D341Med (cell line): ENCODE measurements at places on chromosomes 2 and 18.

GRCh38 chr2:173553593-173553992, 198.9 kb downstream of the CDCA7 start:
- no peak for DNase-seq

- DNase-seq = no peak
These were observed 226.0 kb downstream of the FAM210A start for GRCh38 chr18:13500227-13500865.

DNA sequence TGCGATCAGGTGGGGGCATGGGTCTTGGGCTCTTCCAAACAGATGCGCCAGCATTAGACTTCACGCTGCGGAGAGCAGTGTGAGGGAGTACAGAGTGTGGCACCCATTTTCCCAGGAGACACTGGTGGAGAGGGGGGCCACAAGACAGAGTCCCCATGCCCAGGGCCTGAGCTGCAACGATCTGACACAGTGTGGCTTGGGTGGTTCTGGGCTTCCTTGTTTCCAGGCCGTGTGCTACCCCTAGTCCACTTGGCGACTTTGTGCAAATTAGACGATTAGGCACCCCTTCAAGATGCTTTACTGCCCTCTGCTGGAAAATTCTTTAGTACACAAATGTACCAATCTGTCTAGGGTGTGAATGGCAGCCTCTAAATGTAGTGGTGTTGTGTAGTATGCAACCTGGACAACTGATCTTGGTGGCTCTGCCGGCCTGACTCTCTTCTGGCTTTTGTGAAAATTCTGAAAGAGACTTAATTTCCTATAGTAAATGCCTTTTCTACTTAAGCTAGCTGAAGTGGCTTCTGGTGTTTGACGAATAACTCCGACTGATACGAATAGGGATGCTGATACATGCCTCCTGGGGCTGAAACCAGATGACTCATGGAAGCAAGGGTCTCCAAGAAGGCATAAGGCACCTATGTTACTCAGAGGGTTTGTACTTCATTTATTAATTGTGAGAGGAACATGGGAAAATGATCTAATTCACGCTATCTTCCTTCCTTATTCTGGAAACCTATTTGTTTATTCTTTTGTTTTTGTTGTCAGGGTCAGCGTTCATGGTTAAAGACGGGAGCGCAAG, 92.3 kb upstream of the SMAD2 start:
- peak; percentile 85 for DNase-seq

DNA sequence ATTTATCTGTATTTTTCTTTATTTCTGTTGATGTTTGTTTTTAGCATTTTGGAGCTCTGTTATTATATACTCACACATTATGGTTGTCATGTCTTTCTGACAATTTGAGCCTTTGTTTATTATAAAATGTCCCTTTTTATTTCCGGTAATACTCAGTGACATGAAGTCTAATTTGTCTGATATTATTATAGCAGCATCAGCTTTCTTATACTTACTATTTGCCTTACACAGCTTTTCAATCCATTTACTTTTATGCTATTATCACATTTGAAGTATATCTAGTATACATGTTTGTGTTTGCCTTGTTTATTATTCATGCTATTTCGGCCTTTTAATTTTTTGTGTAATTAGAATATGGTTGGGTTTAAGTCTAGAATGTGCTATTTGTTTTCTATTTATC, 430.6 kb upstream of the FANCL start:
- no peak for DNase-seq

DNA sequence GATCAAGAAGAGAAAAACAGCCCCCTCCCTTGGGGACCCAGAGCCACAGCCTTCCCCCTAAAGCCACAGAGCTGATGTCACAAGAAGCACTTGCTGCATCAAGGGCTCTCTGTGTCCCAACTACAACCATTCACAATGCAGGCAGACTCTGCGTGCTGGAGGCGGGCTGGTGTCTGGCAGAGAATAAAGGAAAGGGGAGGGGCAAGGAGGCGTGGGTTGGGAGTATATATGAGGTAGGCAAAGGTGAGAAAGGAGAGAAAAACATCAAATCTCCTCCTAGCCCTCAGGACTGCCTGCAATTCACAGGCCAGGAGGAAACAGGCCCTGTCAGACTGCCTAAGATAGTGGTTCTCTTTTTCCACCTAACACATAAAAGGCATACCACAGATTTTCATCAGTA, 48.8 kb upstream of the IHH start:
- no peak for DNase-seq

GRCh38 chr2:46006473-46007025, 290.7 kb upstream of the EPAS1 start:
- no peak for DNase-seq

DNA sequence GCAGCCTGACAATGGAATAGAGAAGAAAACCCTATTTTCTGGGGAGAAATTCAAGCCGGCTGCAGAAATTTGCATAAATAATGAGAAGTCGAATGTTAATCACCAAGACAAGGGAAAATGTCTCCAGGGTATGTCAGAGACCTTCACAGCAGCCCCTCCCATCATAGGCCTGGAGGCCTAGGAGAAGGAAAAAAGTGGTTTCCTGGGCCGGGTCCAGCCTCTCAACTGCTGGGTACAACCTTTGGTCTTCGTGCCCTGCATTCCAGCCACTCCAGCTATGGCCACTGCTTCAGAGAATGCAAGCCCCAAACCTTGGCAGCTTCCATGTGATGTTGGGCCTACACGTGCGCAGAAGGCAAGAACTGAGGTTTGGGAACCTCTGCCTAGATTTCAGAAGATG, 6.0 kb upstream of the SCRN3 start:
- DNase-seq = no peak

DNA sequence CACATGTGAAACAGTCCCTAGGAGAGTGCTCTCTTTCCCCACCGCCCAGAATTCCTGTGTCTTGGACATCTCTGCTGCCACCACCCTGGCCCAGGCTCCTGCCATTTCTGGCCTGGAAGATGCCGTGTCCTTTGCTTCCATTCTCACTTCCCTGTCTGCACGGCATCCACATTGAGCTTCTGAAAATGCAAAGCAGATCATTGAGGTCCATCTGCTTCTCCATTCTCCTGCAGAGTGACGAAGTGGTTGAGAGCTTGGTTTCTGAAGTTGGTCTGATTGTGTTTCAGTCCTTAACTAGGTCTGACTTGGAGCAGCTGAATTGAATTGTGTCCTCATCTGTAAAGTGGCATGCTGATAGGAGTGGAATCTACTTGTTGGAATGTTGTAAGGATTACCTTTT, 98.7 kb upstream of the MGAT5 start:
- DNase-seq = no peak

DNA sequence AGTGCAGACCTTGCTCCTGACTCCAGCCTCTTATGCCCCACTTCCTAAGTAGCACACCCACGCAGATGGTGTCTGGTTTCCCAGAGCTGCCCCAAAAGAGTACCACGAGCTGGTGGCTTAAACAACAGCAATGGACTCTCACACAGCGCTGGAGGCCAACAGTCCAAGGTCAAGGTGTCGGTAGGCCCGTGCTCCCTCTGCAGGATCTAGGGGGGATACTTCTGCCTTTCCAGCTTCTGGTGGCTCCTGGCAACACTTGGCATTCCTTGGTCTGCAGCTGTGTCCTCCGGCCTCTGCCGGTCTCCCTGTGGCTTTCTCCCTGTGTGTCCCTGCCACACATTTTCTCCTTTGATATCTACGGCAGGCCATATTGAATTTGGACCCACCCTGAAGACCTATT, 99.0 kb downstream of the TSHZ1 start:
- DNase-seq = no peak

GRCh38 chr18:2468051-2468450, 103.3 kb downstream of the METTL4 start:
- DNase-seq = no peak

DNA sequence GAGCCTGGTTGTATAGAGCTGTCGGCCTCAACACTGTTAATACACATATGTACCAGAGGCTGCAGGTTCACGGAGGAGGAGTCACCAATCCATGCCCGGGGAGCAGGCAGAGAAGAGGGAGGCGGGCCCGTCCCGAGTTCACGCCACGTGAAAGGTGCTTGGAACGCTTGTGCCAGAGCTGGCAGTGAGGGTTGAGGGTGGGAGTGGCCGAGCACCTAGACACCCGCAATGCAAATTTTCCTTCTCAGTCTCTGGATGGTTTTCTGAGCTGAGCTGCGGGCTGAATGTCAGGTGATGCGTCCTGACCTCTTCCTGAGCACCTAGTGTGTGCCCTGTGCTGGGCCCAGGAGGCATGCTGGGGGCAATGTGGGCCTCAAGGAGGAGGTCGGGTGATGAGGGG, 52.2 kb downstream of the ODC1 start:
- no peak for DNase-seq

GRCh38 chr2:113080134-113080533, 12.4 kb downstream of the IL1F10 start:
- peak; percentile 71 for DNase-seq

GRCh38 chr2:196441527-196441926, 198.0 kb upstream of the CCDC150 start:
- no peak for DNase-seq

DNA sequence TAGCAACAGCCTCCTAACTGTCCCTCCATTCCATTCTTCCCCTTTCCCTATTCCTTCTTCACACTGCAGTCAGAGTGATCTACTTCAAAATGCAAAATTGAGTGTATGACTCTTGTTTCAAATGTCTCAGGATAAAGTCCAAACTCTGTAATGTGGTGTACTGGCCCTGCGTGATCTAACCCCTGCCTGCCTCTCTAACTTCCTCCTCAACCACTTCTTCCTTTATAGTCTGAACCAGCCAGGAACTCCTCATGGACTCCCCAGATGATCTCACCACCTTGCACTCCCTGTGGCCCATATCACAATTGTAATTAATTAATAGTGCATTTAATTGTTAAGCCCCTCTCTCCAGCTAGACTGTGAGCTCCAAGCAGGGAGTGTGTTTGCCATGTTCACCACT, 3.1 kb upstream of the B3GNT2 start:
- no peak for DNase-seq

- DNase-seq = peak; percentile 21
These were observed 247.0 kb downstream of the ALPK2 start for GRCh38 chr18:58381676-58382411.

- no peak for DNase-seq
These were observed 96.4 kb downstream of the EPB41L3 start for GRCh38 chr18:5447442-5447841.

DNA sequence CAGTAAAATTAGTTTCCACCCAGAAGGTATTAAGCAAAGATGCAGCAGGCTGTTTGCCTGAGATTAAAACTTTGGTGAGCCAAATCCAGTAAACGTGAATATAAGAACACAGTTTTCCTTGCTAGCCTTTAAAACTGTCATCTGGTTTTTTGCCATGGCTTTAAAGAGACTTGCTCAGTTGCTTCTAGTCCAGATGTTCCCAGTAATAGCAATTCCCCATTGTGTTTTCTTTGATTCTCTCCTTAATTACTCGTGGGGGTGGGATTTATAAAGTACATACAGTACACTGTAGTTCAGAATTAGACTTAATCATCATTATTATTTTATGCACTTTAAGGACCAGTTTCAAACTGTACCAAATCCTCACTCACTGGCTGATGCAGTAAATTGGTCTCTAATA, 303.5 kb upstream of the ZNF804A start:
- DNase-seq = no peak

DNA sequence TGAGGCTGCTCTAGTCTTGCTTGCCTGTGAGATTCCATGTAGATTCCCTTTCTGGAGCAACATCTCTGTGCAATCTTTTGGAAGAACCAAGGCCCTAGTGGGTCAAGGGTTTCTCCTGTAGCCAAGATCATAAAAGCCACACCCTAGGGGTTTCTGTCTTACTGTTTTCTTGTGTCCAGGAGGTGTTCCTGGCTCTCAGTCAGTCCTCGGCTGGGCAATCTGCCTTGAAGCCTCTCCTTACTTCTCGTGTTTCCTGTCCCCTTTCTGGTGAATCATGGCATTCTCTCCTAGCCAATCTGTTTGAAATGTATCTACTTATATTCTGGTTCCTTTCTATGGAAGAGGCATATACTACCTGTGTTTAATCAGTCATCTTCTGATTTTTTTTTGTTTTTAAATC, 484.8 kb upstream of the UBE2E3 start:
- no peak for DNase-seq

- DNase-seq = peak; percentile 51
These were observed 670 bp upstream of the MOCOS start for GRCh38 chr18:36186461-36187192.

- no peak for DNase-seq
These were observed 108.4 kb downstream of the GATA6 start for GRCh38 chr18:22277758-22278157.
